ENCODE measurements at places on chromosomes 11 and 22. TPM values are rescaled to one million over a fixed set of nuclear protein-coding genes. Genes with fewer than 3 reads are reported as not detected.
A peak's percentile ranks its signal among the peaks of the same experiment; 100 is the strongest.

MFRP gene
- not detected for total RNA-seq

SIK2 gene
- 15.0 TPM for total RNA-seq

- H3K27me3 ChIP-seq, result peaks cover 3% of the 10 kb centered on the region
- no peak overlapping the region for H3K27ac ChIP-seq
- H3K4me3 ChIP-seq, result no peak overlapping the region
Measured at GRCh38 chr22:36862251-36863242, 1.7 kb downstream of the NCF4 start.

GRCh38 chr22:41682033-41682807, 6.4 kb downstream of the SNU13 start:
- H3K27ac ChIP-seq, result peak overlapping the region; percentile 81
- peaks cover 4% of the 10 kb centered on the region for H3K4me1 ChIP-seq
- peak; percentile 80 for DNase-seq
- H3K27me3 ChIP-seq, result no peaks in the 10 kb centered on the region
- peaks cover 17% of the 10 kb centered on the region for H3K36me3 ChIP-seq

CEND1 gene
- 0.62 TPM for total RNA-seq

DNA sequence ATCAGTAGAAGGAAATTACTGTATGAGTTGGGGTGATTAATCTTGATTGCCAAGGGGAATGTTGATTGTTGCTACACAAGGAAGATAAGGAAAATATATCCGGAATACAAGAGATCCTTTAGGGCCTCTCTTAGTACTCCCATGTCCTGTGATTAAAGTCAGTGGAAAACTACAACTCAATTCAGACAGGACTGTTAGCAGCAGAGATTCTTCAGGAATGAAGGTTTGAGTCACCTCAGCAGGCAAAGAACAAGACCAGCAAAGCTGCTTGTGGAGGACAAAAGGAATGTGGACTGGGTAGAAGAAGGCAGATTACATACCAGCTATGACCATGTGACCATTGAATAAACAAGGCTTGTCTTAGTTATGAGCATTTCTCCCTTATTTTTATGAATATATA, 478.2 kb downstream of the BUD13 start:
- no peaks in the 10 kb centered on the region for H3K27me3 ChIP-seq
- DNase-seq, result peak; percentile 73
- peak overlapping the region; percentile 0 for H3K27ac ChIP-seq
- H3K4me1 ChIP-seq, result peaks cover 5% of the 10 kb centered on the region
- no peaks in the 10 kb centered on the region for H3K36me3 ChIP-seq

PAMR1 gene
- 12.6 TPM for total RNA-seq

GGTLC3 gene
- not detected for total RNA-seq

TSGA10IP gene
- not detected for total RNA-seq

GRCh38 chr22:32622744-32623110, 148.1 kb downstream of the FBXO7 start:
- no peak overlapping the region for H3K4me3 ChIP-seq
- H3K36me3 ChIP-seq, result no peaks in the 10 kb centered on the region
- H3K27me3 ChIP-seq, result peaks cover 11% of the 10 kb centered on the region
- H3K27ac ChIP-seq, result no peak overlapping the region
- peaks cover 14% of the 10 kb centered on the region for H3K4me1 ChIP-seq

DNA sequence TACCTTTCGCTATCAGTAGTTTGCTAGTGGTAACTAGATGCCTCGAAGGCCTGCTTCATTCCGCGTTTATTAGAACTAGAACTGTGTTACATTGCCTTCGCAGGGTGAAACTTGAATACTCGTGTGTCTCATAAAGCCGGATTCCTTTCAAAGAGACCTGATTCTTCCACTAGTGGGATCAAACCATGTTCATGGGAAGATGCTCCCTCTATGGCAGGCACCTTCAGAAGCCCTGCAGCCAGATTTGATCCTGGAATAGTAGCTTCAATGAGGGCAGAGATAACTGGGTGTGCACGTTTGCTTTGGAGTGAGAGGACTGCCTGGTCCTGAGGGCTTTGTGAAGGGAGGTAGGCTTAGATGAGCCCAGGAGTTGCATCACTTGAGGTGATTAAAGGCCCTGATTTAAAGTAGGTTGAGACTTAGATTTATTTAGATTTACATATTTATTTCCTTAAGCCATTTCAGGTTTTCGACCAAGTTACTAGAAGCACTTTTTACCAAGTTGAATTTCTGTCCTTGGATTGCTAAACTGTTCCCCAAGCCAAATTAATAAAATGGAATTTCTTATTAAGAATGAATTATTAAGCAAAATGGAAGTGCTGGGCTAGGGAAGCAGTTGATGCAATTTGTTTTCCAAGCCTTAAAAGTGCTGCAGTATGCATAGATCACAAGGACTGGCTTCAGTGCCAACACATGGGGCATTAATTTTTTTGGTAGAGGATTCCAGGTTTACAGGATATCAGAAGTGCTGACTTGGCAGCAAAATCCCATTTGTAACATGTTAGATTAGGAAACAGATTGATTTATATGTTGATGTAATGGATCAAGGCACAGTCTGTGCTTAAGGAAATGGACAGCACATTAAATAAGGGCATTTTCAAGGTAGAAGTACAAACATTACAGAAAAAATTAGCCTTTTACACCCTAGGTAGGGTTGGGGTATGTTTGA, 32.9 kb downstream of the APLP2 start:
- no peak overlapping the region for H3K4me3 ChIP-seq
- H3K36me3 ChIP-seq, result no peaks in the 10 kb centered on the region
- H3K27me3 ChIP-seq, result peaks cover 41% of the 10 kb centered on the region
- no peak for DNase-seq
- H3K27ac ChIP-seq, result no peak overlapping the region

DNA sequence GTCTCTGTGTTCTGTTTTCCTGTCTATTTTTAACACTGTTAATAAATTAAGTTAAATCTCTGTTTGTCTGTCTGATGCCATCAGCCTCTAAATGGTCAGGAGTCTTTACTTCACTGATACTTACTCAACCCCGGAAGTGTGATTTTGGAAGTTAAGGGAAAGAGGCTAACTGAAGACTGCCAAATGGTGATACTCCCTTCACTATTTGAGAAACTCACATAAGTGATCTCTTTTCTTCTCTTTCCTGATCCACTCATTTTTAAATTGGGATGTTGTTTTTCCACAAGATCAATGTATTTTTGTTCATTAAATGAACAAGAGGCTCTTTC, 389 bp upstream of the CASP12 start:
- no peaks in the 10 kb centered on the region for H3K27me3 ChIP-seq
- no peak overlapping the region for H3K27ac ChIP-seq
- no peaks in the 10 kb centered on the region for H3K36me3 ChIP-seq
- H3K4me1 ChIP-seq, result no peaks in the 10 kb centered on the region
- no peak for DNase-seq
- H3K4me3 ChIP-seq, result no peak overlapping the region

DNA sequence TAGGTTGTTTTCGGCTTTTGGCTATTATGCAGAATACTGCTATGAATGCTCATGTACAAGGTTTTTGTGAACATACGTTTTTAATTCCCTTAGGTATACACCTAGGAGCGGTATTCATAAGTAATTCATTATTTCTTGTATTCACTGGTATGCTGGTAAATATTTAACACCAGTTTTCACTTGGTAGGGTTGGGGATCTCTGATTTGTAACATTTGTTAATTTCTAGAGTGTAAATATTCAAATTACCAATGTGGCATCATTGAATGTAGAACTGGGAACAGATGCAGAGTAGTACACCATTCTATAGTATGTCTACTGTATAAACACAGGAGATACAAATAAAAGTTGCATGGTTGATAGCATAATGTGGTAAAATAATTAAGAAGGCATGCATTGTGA, 16.3 kb downstream of the GVQW3 start:
- no peak overlapping the region for H3K27ac ChIP-seq
- no peaks in the 10 kb centered on the region for H3K36me3 ChIP-seq
- no peak for DNase-seq

- peak; percentile 75 for DNase-seq
- H3K27me3 ChIP-seq, result peaks cover 14% of the 10 kb centered on the region
- H3K4me3 ChIP-seq, result no peak overlapping the region
- H3K27ac ChIP-seq, result no peak overlapping the region
- H3K36me3 ChIP-seq, result no peaks in the 10 kb centered on the region
Measured at GRCh38 chr11:107716884-107717532, 5.2 kb upstream of the SLN start.

DNA sequence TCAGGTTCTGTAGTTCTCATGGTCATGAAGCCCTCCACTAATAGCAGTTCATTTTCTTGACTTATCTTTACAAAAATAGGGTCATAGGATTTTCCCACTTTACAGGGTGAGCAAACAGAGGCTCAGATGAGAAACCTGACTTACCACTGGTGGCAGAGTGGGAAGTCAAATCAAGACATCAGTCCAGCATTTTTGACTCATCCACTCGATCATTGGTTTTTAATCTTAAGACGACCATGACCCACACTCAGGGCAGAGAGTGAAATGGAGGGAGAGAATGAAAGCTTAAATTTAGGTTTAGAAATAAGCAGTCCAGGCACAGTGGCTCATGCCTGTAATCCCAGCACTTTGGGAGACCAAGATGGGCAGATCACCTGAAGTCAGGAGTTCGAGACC, 42.1 kb downstream of the RTL6 start:
- H3K4me1 ChIP-seq, result no peaks in the 10 kb centered on the region
- no peak for DNase-seq
- no peaks in the 10 kb centered on the region for H3K27me3 ChIP-seq
- H3K4me3 ChIP-seq, result no peak overlapping the region
- no peak overlapping the region for H3K27ac ChIP-seq

GRCh38 chr11:19026862-19027261, 33.7 kb downstream of the MRGPRX2 start:
- H3K4me1 ChIP-seq, result no peaks in the 10 kb centered on the region
- DNase-seq, result no peak
- H3K27ac ChIP-seq, result no peak overlapping the region
- H3K27me3 ChIP-seq, result peaks cover 32% of the 10 kb centered on the region
- H3K4me3 ChIP-seq, result no peak overlapping the region

DNA sequence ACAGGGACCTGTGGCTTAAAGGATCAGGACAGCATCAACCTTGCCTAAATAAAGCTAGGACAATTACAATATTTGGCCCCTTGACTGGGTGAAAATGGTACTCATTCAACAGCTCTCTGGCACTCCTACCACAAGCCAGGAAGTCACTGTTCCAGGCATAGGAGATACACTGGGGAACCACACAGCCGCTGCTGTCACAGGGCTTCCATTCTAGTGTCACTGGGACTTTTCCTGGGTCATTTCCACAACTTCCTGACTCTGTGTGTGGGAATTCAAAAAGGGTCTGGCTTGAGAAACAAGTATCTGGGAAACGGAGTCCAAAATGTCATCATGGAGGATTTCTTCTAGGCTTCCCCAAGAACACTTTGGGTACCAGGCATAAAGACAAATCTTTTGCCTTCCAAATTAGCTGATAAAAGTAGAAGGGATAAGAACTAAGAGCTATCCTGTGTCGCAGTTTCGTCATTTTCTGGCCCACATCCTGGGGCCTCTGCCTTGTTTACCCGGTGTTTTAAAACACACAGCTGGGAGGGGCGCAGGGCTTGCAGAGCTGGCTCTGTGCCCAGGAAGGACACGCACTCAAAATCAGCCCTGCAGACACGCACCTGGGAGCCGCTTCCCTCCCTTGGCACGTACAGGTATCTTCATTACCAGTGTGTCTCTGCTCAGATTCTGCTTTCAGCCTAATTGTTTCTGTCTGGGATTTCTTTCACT, 38.0 kb downstream of the TMEM45B start:
- H3K27ac ChIP-seq, result no peak overlapping the region
- H3K4me3 ChIP-seq, result no peak overlapping the region

DNA sequence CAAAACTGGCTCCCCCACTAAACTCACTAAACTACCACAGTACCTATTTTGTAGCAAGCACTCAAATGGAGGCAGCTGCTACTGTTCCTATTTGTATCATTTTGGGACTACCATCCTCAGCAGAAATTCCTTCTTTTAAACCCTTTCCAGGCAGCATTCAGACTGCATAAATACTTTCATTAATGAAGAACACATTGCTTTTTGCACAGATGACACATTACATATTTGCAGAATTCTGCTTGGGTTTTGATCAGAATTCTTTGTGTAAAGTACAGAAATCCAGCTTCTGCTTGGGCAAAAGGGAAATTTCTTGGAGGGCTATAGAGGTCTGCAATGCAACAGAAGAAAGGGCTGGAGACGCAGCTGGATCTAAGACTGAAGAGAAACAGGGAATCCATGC, 24.2 kb downstream of the RBX1 start:
- no peak overlapping the region for H3K4me3 ChIP-seq
- no peak for DNase-seq
- no peaks in the 10 kb centered on the region for H3K4me1 ChIP-seq

SMC1B gene
- total RNA-seq, result not detected

GALNT18 gene
- 6.5 TPM for total RNA-seq

GRCh38 chr22:36405671-36406538, 18.1 kb upstream of the MYH9 start:
- no peak overlapping the region for H3K27ac ChIP-seq
- no peak for DNase-seq
- no peaks in the 10 kb centered on the region for H3K36me3 ChIP-seq
- H3K27me3 ChIP-seq, result no peaks in the 10 kb centered on the region
- H3K4me1 ChIP-seq, result peaks cover 4% of the 10 kb centered on the region
- H3K4me3 ChIP-seq, result no peak overlapping the region

GRCh38 chr22:25364736-25365241, 145.3 kb downstream of the CRYBB2 start:
- H3K27ac ChIP-seq, result no peak overlapping the region
- H3K36me3 ChIP-seq, result no peaks in the 10 kb centered on the region
- no peak overlapping the region for H3K4me3 ChIP-seq
- H3K27me3 ChIP-seq, result no peaks in the 10 kb centered on the region
- H3K4me1 ChIP-seq, result peaks cover 8% of the 10 kb centered on the region
- DNase-seq, result no peak

LRRC56 gene
- 0.82 TPM for total RNA-seq

Measured in astrocyte (in vitro differentiated cells and primary cell).